ENCODE measurements at places on chromosomes 3 and 15. TPM values are rescaled to one million over a fixed set of nuclear protein-coding genes. Genes with fewer than 3 reads are reported as not detected.
A peak's percentile ranks its signal among the peaks of the same experiment; 100 is the strongest.

Gene GJD2
- total RNA-seq: not detected

Gene TGM4
- total RNA-seq: not detected

Gene PLA2G4F
- not detected for total RNA-seq

Gene PAQR9
- total RNA-seq: not detected

Gene DVL3
- total RNA-seq: 41.0 TPM

Gene BFSP2
- total RNA-seq: not detected

Gene FBN1
- total RNA-seq: 0.43 TPM

Gene FRMD4B
- total RNA-seq: 8.9 TPM

Gene SLC22A14
- total RNA-seq: 0.22 TPM

Gene CISH
- total RNA-seq: 365 TPM

Gene FMN1
- total RNA-seq: 0.08 TPM

Gene CCR8
- 1.2 TPM for total RNA-seq

Gene CADM2
- total RNA-seq: 0.62 TPM

Gene CAND2
- total RNA-seq: 0.79 TPM

Gene TM6SF1
- 14.3 TPM for total RNA-seq

Gene TUBGCP5
- total RNA-seq: 20.8 TPM

Gene RASL12
- not detected for total RNA-seq

Gene MKRN2
- 25.2 TPM for total RNA-seq

Gene UCN2
- not detected for total RNA-seq

- H3K27ac ChIP-seq: no peak overlapping the region
- H3K4me3 ChIP-seq: no peak overlapping the region
- no peaks in the 10 kb centered on the region for H3K27me3 ChIP-seq
Observed at GRCh38 chr15:65006876-65007275, 17.2 kb upstream of the SPG21 start.

- no peak for DNase-seq
- no peaks in the 10 kb centered on the region for H3K27me3 ChIP-seq
- H3K4me1 ChIP-seq: peaks cover 55% of the 10 kb centered on the region
- H3K36me3 ChIP-seq: peaks cover 6% of the 10 kb centered on the region
Observed at GRCh38 chr3:71384388-71384787, 199.1 kb downstream of the FOXP1 start.

DNA sequence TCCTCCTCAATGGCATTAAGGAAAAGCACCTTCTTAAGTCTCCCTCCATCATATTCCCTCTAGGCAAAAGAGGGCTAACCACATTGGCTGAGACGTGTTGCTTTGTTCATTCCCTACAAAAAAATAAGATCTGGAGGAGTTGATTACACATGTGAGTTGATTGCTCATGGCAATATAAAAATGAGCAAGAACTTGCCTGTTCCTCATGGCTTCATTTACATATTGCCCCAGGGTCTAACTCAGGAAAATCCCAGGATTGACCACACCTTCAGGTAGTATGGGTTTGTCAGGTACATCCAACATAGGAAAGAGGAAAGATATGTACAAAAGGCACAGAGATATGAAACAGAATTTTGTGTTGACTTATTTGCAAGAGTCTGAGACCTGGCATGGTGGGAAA, 35.5 kb downstream of the NFKBIZ start:
- no peak overlapping the region for H3K4me3 ChIP-seq
- H3K27ac ChIP-seq: no peak overlapping the region
- no peaks in the 10 kb centered on the region for H3K27me3 ChIP-seq
- no peak for DNase-seq
- peaks cover 5% of the 10 kb centered on the region for H3K36me3 ChIP-seq
- H3K4me1 ChIP-seq: peaks cover 1% of the 10 kb centered on the region

GRCh38 chr15:47726399-47726823, 9.1 kb downstream of the SEMA6D start:
- no peak overlapping the region for H3K4me3 ChIP-seq
- no peaks in the 10 kb centered on the region for H3K36me3 ChIP-seq
- no peak for DNase-seq
- no peak overlapping the region for H3K27ac ChIP-seq
- H3K27me3 ChIP-seq: peaks cover 2% of the 10 kb centered on the region
- no peaks in the 10 kb centered on the region for H3K4me1 ChIP-seq

DNA sequence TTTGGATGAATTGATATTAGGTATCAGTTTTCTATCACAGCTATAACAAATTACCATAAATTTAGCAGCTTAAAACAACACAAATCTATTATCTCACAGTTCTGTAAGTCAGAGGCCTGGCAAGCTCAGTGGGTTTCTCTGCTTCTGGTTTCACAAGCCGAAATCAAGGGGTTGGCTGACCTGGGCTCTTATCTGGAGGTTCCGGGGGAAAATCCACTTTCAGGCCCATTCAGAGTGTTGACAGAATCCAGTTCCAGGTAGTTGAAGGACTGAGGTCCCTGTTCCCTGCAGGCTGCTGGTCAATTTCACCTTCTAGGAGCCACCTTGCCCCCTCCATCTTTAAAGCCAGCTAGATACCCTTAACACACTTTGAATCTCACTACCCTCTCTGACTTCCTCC, 11.1 kb upstream of the HHATL start:
- no peak overlapping the region for H3K4me3 ChIP-seq
- no peak for DNase-seq
- H3K27ac ChIP-seq: no peak overlapping the region
- H3K27me3 ChIP-seq: peaks cover 12% of the 10 kb centered on the region
- H3K4me1 ChIP-seq: no peaks in the 10 kb centered on the region
- no peaks in the 10 kb centered on the region for H3K36me3 ChIP-seq

- no peak overlapping the region for H3K4me3 ChIP-seq
- H3K27me3 ChIP-seq: peaks cover 25% of the 10 kb centered on the region
- no peak overlapping the region for H3K27ac ChIP-seq
- no peaks in the 10 kb centered on the region for H3K36me3 ChIP-seq
- peaks cover 4% of the 10 kb centered on the region for H3K4me1 ChIP-seq
Observed at GRCh38 chr3:46578973-46579755, 13.1 kb upstream of the LRRC2 start.

- H3K27me3 ChIP-seq: peaks cover 5% of the 10 kb centered on the region
- peaks cover 25% of the 10 kb centered on the region for H3K36me3 ChIP-seq
- peak overlapping the region; percentile 92 for H3K27ac ChIP-seq
- H3K4me1 ChIP-seq: peaks cover 21% of the 10 kb centered on the region
- DNase-seq: no peak
Observed at GRCh38 chr15:56732135-56732885, 999 bp downstream of the ZNF280D start.

DNA sequence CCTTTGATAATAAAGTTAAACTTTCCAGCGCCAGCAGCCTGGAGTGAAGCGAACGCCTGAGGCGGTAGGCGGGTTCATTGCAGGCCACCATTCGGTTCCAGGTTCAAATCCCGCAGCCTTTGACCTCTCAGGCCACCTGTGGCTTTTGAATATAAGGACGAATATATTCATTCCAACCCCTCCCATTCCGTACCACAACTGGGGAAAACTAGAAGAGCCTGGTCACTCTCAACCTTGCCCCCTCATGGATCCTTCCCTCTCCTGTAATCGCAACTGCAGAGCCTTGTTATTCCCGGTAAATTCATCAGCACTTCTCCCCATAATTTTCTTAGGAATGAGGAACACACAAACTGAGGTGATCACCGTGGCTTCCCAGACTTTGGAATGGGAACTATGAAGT, 35.2 kb downstream of the ZIC4 start:
- H3K36me3 ChIP-seq: no peaks in the 10 kb centered on the region
- H3K4me3 ChIP-seq: no peak overlapping the region
- DNase-seq: no peak
- H3K27me3 ChIP-seq: peaks cover 73% of the 10 kb centered on the region
- no peak overlapping the region for H3K27ac ChIP-seq

DNA sequence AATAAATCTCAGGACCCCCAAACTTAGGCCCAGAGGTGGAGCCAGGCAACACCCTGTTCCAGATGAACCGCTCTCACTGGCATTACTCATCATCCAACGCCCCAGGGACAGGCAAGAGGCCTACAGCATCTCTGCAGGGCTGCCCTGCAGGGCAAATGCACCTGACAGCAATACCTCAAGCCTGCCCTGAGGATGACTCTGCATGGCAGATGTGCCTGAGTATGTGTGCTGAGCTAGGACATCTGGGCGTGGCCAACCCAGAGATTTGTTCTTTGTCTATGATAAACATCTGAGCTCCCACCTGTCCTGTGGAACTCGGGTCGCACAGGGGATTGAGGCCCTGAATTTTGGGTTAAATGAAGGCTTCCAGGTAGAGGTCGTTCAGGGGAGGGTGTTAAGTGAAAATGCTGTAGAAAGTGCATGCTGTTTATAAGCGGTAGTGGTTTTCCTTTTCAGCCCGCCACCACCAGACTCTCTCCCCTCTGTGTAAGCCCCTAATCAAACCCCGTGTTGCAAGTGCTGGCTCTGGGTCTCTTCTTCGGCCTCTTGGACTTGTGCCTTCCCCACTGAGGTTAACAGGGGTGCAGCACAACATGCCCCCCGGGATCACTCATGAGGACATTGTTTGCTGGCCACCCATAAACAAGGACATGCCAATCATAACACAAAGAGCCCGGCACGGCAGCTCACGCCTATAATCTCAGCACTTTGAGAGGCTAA, 92.3 kb downstream of the ATP10A start:
- peaks cover 3% of the 10 kb centered on the region for H3K4me1 ChIP-seq
- H3K27ac ChIP-seq: no peak overlapping the region
- DNase-seq: no peak
- no peaks in the 10 kb centered on the region for H3K27me3 ChIP-seq
- H3K36me3 ChIP-seq: peaks cover 30% of the 10 kb centered on the region
- H3K4me3 ChIP-seq: no peak overlapping the region

DNA sequence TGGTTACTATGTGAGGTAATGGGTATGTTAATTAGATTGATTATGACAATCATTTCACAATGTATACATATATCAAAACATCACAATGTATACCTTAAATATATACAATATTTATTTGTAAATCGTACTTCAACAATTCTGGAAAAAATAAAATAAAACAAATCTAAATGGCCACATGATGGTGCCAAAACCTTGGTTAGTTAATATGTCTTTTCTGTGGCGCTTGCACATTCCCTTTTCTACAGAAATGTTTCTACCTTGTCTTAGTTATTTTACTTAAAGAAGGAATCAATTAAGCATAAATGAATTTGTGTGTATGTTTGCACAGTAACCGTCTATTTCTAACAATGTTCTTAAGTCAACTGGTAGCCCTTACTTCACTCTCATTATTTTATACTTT, 53.4 kb downstream of the OXSM start:
- H3K4me3 ChIP-seq: no peak overlapping the region
- peaks cover 6% of the 10 kb centered on the region for H3K27me3 ChIP-seq
- H3K36me3 ChIP-seq: peaks cover 2% of the 10 kb centered on the region

- no peak overlapping the region for H3K4me3 ChIP-seq
- DNase-seq: no peak
- no peak overlapping the region for H3K27ac ChIP-seq
- no peaks in the 10 kb centered on the region for H3K36me3 ChIP-seq
Observed at GRCh38 chr3:58514405-58514804, 22.5 kb downstream of the KCTD6 start.

- H3K36me3 ChIP-seq: no peaks in the 10 kb centered on the region
- H3K27me3 ChIP-seq: no peaks in the 10 kb centered on the region
- no peak overlapping the region for H3K27ac ChIP-seq
- DNase-seq: no peak
Observed at GRCh38 chr15:73344056-73344455, 24.7 kb downstream of the HCN4 start.

- H3K27me3 ChIP-seq: peaks cover 35% of the 10 kb centered on the region
- no peak overlapping the region for H3K4me3 ChIP-seq
- no peaks in the 10 kb centered on the region for H3K36me3 ChIP-seq
- H3K4me1 ChIP-seq: peaks cover 5% of the 10 kb centered on the region
- no peak for DNase-seq
- H3K27ac ChIP-seq: no peak overlapping the region
Observed at GRCh38 chr15:61151791-61152190, 77.3 kb downstream of the RORA start.

- H3K36me3 ChIP-seq: no peaks in the 10 kb centered on the region
- no peak overlapping the region for H3K27ac ChIP-seq
- H3K4me1 ChIP-seq: peaks cover 2% of the 10 kb centered on the region
- H3K4me3 ChIP-seq: no peak overlapping the region
Observed at GRCh38 chr3:13515786-13516759, 32.9 kb upstream of the FBLN2 start.

- H3K27me3 ChIP-seq: no peaks in the 10 kb centered on the region
- no peak overlapping the region for H3K27ac ChIP-seq
- H3K4me3 ChIP-seq: no peak overlapping the region
- no peaks in the 10 kb centered on the region for H3K4me1 ChIP-seq
- no peaks in the 10 kb centered on the region for H3K36me3 ChIP-seq
Observed at GRCh38 chr3:181344331-181344730, 354.8 kb upstream of the DNAJC19 start.

GRCh38 chr3:126935756-126936509, 47.0 kb upstream of the PLXNA1 start:
- H3K36me3 ChIP-seq: no peaks in the 10 kb centered on the region
- H3K4me3 ChIP-seq: peak overlapping the region; percentile 19
- no peak overlapping the region for H3K27ac ChIP-seq
- DNase-seq: no peak
- peaks cover 4% of the 10 kb centered on the region for H3K27me3 ChIP-seq
- peaks cover 18% of the 10 kb centered on the region for H3K4me1 ChIP-seq

- DNase-seq: no peak
- H3K4me3 ChIP-seq: no peak overlapping the region
- no peak overlapping the region for H3K27ac ChIP-seq
- H3K27me3 ChIP-seq: no peaks in the 10 kb centered on the region
- peaks cover 19% of the 10 kb centered on the region for H3K36me3 ChIP-seq
Observed at GRCh38 chr15:70063261-70063925, 34.3 kb downstream of the TLE3 start.

GRCh38 chr3:161323926-161324621, 47.2 kb downstream of the SPTSSB start:
- peaks cover 3% of the 10 kb centered on the region for H3K4me1 ChIP-seq
- H3K36me3 ChIP-seq: peaks cover 4% of the 10 kb centered on the region
- H3K4me3 ChIP-seq: no peak overlapping the region
- DNase-seq: no peak

GRCh38 chr15:83919978-83920510, 266.1 kb downstream of the ADAMTSL3 start:
- peaks cover 5% of the 10 kb centered on the region for H3K27me3 ChIP-seq
- peak overlapping the region; percentile 7 for H3K4me3 ChIP-seq
- DNase-seq: no peak
- no peak overlapping the region for H3K27ac ChIP-seq
- H3K36me3 ChIP-seq: no peaks in the 10 kb centered on the region

- no peaks in the 10 kb centered on the region for H3K27me3 ChIP-seq
- peaks cover 33% of the 10 kb centered on the region for H3K36me3 ChIP-seq
- DNase-seq: no peak
- H3K4me3 ChIP-seq: no peak overlapping the region
- peaks cover 11% of the 10 kb centered on the region for H3K4me1 ChIP-seq
Observed at GRCh38 chr3:188256758-188257157, 102.8 kb downstream of the LPP start.

GRCh38 chr3:197542741-197543454, 12.9 kb downstream of the BDH1 start:
- H3K4me1 ChIP-seq: peaks cover 3% of the 10 kb centered on the region
- no peak for DNase-seq
- no peaks in the 10 kb centered on the region for H3K27me3 ChIP-seq
- H3K36me3 ChIP-seq: peaks cover 40% of the 10 kb centered on the region

DNA sequence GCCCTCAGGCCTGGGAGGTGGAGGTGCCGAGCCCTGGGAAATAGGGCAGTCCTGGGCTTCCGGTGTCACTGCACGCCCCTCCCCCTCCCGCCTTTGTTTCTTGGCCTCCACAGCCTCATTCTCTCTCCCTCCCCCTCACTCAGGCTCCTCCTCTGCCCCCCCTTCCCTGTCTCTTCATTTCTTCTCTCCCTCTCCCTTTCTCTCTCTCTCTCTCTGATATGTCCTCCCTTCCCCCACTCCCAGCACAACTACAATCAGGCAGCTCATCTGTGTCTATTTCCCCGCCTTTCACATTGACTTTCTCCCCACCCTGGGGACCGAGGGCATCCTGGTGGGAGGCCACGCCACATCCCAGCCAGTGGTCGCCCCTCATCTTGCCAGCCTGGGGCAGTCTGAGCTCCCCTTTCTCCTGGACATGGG, 40.2 kb downstream of the IDH2 start:
- no peaks in the 10 kb centered on the region for H3K36me3 ChIP-seq
- H3K4me3 ChIP-seq: no peak overlapping the region
- DNase-seq: no peak
- no peaks in the 10 kb centered on the region for H3K27me3 ChIP-seq

All from activated naive CD8-positive, alpha-beta T cell treated with anti-CD3 and anti-CD28 coated beads, Interleukin-2, amount 10 ng/mL, durations not matched to agents 7 days and 5 days (primary cell).